ENCODE measurements at places on chromosomes 1 and 21.

DNA sequence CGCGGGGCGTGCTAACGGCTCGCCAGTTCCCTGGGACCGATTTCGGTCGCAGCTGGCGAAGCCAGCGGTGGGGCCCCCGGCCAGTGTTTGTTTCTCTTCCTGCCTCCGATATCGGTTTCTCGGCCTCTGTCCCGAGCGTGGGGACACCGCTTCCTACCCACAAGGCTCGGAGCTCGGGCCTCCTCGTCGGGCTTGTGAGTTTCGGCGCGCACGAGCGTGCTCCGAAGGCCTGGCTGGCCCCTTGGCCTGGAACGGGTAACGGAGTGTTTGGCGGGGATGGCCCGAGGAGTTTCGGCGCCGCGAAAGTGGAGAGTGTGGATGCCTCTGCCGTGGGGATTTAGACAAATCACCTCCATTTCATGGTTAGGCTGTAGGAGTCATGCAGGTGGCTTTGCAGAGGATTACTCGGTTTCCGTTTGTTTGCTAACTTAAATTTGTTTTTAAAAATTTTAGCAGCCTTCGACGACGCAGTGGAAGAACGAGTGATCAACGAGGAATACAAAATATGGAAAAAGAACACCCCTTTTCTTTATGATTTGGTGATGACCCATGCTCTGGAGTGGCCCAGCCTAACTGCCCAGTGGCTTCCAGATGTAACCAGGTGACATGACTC is 559 bp downstream of the RBBP4 start:
- DNase-seq: no peak

DNA sequence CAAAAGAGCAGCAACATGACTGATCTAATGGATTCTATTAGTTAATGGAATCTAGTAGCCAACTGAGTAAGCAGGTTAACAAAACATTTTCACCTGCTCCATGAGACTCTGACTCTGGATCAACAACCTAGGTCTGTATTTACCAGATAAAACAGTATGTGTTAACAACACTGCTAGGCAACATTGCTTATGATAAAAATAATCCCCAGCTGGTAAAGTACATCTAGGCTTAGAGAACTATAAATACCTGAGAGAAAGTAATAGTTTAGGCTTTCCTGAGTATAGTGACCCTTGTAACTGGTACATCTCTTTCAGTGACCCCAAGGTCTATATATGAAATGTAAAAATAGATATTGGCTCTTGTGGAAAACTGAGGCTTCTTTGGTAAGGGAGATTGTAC is 73.6 kb upstream of the TBX15 start:
- no peak for DNase-seq

DNA sequence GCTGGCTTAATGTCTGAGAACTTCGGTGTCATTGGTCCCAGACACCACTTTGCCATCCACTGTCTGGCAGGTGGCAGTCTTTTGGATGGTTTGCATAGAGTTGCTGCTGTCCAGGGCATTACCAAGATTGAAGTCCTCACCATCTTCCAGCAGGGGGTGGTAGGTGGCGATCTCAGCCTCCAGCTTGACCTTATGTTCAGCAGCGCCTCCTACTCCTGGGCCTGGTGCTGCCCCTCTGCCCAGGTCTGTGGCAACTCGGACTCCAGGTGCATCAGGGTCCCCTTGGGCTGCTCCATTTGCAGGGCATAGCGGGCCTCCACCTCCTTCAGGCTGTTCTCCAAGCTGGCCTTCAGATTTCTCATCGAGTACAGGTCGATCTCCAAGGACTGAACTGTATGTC is 573.3 kb upstream of the NCAM2 start:
- no peak for DNase-seq

DNA sequence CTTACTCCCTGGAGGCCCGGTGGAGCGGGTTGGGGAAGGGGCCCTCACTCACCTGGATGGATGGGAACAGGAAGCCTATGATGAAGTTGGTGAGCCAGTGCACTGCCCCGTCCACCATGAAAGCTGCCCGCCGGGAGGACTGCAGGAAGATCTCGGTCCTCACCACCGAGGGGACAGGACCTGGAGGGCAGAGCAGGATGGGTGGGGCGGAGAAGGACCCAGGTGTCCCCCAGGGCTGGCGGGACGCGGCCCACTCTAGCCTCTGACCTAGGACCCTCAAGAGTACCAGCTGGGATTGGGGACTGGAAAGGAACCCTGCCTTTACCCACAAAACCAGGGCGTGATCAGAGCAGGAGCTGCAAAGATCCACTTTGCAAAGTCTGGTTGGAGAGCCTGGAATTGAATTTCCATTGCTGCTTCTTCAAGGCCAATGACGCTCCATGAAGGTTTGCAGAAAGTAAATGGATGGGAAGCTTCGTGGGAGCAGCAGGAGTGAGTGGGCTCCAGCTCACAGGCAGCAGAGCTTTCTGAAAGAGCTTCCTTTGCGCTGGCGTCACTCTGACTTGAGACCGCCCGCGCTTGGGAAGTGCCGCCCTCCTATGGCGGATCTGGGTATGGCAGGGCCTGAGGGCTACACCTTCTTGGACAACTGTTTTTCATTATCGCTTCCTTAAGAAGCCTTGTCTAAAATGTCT is 21.4 kb downstream of the SLC2A7 start:
- peak; percentile 83 for DNase-seq

GRCh38 chr1:117653195-117653594 is 47.3 kb downstream of the TENT5C start:
- no peak for DNase-seq

DNA sequence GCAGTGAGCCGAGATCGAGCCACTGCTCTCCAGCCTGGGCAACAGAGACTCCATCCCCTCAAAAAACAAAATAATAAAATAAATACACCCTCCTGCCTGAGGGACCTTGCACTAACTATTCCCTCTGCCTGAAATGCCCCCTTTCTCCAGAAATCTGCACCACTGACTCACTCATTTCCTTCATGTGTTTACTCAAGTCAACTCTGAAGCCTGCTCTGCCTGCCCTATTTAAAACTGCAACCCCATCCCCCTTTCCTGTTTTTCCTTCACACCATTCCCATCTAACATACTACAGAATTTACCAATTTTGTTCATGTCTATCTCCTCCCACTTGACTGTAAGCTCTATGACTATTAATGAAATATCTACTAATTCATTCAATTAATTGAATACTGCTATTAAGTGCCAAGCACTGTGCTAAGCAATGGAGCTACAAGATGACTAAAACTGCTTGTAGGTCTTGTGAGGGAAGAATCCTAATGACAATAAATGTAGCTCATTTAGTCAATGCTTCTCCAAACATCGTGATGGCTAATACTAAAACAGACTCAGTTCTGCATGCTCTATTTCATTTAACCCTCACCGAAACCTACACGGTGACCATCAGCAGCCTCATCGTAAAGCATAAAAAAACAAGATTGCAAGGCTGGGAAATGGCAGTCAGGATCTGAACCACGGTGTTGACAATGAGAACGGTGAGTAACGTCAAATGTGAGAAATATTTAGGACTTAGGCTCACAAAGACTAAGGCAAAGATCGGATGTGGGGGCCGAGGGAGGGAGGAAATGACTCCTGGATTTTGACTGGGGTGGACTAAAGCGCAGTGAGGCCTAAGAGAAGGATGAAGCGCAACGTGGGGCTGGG is 749 bp upstream of the TMEM39B start:
- DNase-seq: peak; percentile 66

DNA sequence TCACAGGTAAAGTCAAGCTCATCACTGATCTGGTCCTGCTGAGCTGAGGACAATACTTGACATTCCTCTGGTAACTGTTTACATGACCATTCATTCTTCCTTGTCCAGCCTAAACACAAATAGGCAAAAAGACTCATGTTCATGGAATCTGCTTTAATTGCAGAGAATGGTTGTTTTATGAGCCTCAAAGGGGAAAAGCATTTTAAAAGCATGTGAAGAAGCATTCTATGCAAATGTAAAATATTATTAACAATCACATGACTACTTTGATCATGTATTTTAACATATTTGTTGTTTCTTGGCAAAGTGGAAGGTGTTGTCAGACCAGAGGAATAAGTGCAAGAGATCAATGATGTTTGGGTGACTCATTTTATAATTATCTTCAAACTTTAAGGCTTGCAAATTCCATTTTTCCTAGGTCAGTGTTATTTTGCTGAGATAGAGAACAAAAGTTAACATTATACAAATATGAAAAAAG is 133.7 kb downstream of the RUNX1 start:
- no peak for DNase-seq

- no peak for DNase-seq
Measured at GRCh38 chr1:207412845-207413244, 41.3 kb upstream of the CR2 start.

GRCh38 chr1:151501474-151501873 is 9.7 kb upstream of the CGN start:
- no peak for DNase-seq

- DNase-seq: no peak
Measured at GRCh38 chr21:44955798-44956175, 16.0 kb downstream of the SLX9 start.

GRCh38 chr1:227131193-227131592 is 187.1 kb downstream of the CDC42BPA start:
- peak; percentile 28 for DNase-seq

DNA sequence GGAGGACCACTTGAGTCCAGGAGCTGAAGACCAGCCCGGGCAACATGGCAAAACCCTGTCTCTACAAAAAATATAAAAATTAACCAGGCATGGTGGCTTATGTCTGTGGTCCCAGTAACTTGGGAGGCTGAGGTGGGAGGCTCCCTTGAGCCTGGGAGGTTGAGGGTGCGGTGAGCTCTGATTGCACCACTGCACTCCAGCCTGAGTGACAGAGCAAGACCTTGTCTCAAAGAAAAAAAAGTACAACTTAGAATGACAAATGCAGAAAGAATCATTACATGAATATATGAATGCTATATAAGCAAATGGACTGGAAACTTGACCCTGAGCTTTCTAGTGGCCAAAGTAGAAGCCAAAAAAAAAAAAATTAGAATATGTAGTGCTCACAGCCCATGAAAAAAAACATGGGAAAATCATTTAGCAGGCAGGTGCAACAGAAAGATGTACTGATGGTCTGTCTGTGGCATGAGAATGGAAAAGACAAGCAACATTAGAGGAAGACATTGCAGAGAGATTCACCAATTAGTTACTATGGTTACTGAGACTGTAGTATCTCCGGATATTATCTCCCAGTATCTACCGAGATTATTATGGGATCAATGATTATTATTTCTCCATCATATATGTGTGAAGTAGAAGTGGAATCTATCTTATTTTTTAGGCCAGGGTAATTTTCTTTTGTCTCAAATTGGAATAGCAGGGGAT is 19.2 kb downstream of the ELAPOR1 start:
- no peak for DNase-seq

DNA sequence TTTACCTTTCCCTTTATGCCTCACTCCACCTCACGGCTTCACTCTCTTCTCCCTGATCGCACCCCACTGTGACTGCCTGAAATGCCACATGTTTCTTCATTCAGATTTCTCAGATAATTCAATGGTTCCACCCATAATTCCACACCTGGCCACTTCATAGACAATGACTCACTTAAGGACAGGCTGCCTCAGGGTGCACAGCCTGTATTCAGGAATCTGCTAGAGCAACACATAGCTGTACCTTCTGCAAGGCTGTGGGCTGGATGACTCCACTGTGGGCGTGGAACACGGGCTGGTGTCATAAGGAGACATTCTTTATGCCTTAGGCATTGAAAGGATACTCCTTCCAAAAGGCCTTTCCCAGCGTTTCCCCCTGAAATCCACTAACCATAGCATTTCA is 36.1 kb downstream of the L1TD1 start:
- no peak for DNase-seq

DNA sequence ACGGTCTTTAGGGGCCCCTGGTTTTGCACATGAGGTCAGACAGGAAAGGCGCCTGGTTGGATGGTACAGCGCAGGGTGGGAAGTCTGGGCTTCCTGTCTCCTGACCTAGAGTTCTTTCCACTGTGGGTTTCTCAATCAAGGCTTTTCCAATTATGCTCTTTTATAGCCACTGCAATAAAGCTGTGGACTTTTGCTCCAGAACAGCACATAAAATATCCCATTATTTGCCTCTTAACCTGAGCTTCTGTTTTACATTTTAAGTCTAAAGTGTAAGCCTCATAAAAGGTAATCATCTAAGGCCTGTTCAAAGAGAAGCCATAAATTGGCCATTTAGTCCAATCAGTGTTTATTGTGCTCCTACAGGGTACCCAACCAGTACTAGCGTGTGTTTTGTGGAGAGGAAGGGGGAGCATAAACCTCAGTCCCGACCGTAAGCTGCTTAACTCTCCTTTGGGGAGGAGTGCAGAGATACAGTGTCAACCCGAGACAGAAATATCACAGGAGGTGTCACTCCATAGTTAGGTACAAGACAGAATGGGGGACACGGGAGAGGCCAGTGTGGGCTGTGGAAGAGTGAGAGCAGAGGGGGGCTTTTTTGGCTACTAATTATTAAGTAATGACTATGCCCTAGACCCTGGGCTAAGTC is 270.0 kb downstream of the TRABD2B start:
- DNase-seq: no peak

GRCh38 chr1:240098534-240098933 is 6.9 kb downstream of the FMN2 start:
- no peak for DNase-seq

- DNase-seq: no peak
Measured at GRCh38 chr1:223083831-223084230, 59.2 kb downstream of the TLR5 start.
